Ovary (tissue), 10 donors: ENCODE measurements at places on chromosomes 5 and 9.

DNA sequence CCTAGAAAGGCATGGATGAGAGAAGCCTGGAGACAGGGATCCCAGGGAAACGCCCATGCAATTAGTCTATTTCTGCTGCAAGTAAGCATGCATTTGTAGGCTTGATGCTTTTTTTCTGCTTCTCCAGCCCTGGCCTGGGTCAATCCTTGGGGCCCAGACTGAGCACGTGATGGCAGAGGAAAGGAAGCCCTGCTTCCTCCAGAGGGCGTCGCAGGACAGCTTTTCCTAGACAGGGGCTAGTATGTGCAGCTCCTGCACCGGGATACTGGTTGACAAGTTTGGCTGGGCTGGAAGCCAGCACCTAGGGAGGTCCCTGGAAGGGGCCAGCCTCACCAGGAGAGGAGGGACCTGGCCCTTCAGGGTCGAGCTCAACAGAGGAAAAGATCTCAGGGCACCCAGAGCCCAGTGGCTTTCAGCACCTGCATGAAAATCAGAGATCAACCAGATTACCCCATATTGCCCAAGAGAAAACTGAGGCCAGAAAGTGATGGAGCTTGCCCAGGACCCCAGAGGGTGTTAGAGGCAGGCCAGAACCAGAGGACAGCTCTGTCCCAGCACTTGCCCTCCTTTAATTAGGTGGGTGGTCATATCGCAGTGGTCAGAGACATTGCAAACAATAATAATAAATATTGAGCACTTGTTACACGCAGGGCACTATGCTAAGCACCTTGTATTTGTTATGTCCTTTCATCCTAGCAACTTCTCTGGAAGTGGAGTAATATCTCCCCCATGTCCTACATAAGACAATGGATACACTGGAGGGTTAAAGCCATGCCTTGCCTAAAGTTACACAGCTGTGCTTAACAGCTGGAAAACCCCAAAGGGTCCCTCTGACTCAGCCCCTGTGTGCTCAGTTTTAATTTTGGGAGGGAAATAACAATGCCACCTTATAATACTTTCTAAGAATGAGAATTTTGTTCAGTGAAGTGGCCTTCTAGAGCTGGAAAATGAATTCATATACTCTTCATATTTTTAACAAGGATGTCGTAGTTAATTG, 67.1 kb downstream of the KLF4 start:
- peak; percentile 39 for DNase-seq

DNA sequence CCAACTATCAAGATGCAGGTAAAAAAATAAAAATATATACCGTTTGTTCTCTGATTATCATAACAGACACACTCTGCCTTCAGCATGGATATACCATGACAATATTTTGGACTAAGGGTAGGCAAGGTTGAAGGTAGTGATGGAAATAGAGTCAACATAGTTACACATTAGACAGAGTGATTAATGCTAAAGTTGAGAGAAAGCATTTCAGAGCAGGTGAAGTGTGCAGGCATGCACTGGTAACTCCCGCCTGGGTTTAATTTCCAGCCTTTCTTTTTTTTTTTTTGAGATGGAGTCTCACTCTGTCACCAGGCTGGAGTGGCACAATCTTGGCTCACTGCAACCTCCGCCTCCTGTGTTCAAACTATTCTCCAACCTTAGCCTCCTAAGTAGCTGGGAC, 458.5 kb downstream of the TLR4 start:
- DNase-seq = no peak

DNA sequence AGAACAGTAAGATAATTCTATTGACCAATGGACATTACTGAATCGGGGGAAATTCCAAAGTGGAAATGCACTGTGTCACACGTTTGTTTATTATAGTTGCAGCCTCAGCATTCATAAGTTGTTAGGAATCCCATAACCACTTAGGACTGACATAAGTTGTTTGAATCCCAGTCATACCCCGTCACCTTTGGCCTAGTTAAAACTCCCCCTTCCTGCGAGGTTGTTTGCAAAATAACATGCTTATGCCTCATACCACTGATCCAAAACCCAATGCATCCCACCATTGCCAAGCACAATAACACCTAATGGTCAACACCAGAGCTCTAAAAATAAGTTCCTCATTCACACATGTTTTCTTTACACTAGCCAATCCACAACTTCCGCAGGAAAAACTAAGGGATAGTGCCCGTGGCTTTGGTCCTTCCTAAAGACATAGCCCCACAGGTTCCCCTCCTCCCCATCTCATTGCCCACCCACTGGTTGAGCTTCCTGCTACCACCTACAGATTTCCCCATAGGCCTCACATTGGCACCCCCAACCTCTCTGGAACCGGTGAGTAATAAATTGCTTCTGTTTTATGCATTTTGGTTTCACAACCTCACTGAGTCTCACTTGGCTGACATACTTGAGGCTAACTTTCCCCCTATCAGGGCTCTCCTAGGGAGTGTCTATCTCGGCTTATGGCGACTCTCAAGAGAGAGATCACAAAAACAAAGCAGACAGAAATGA, 42.3 kb upstream of the MUSK start:
- DNase-seq = no peak

- no peak for DNase-seq
These were observed 57.6 kb downstream of the MLLT3 start for GRCh38 chr9:20564650-20565049.

DNA sequence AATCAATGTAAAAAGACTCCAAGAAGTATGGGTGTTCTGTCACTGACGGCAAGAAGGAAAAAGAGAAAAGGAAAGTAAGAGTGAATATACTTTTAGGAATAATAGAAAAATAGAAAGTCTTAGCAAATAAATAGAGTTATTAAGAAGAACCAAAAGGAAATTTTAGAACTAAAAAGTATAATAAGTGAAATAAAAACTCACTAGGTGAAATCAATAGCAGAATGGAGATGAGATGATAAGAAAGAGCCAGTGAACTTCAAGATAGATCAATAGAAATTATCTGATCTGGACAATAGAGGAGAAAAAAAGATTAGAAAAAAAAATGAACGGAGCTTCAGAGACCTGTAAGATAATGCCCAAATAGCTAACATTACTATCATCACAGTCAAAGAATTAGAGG, 31.6 kb upstream of the ANXA6 start:
- DNase-seq = no peak

DNA sequence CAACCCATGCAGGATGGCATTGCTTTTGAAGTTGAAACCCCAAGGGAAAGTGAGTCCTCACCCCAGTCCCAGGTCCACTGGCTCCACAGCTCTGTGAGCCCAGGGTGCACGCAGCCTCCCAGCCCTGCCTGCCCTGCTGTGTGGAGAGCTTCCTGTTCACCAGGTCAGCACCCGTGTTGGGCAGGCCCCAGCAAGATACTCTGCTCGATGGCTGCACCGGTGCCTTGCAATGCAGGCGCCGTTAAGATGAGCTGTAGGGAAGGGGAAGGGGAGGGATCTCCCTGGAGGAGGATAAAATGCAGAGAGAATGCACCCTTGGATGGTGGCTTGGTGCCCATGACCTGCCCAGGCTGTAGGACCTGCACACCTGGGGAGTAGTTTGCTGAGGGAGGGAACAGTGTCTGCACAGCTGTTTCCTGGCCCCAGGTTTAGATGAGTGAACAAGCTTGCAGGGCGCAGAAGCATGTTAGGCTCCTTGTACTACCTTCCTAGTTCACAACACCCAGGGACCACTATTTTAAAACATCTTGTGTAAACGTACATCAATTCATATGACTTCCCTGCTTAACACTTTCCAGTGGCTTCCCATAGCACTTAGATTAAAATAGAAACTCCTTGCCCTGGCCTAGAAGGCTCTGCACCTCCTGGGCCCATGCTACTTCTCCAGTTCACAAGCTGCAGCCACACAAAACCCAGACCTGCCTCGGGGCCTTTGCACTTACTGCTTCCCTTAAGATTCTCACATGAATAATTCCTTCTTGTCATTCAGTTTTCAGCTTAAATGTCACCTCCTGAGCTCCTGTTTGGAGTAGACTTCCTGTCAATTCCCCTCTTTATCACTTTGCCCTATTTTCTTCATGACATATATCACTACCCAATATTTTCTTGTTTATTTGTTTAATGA, 19.6 kb downstream of the FAT2 start:
- DNase-seq = no peak

- no peak for DNase-seq
These were observed 87.1 kb upstream of the FBXW11 start for GRCh38 chr5:172093559-172093958.

GRCh38 chr5:137329586-137330296, 169.4 kb downstream of the SPOCK1 start:
- no peak for DNase-seq

- DNase-seq = no peak
These were observed 22.6 kb downstream of the VCAN start for GRCh38 chr5:83494087-83494620.

DNA sequence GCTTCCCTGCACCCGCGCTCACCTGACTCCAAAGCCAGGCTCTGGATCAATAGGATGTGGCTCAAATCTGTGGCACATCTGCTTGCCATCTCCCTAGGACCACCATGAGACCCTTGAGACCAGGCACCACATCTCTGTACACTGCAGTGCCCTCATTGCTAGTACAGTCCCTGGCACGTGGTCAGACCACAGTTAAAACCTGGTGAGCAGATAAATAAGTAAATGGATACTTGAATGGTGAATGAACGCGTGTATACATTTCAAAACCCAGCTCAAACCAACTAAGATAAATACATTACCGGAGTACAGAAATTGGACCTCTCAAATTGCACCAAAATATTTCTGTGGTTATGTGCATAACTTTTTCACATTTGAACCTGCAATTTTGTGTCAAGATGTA, 221.2 kb upstream of the IRX4 start:
- no peak for DNase-seq

- DNase-seq = no peak
These were observed 53.9 kb upstream of the TNFAIP8 start for GRCh38 chr5:119301906-119302305.

DNA sequence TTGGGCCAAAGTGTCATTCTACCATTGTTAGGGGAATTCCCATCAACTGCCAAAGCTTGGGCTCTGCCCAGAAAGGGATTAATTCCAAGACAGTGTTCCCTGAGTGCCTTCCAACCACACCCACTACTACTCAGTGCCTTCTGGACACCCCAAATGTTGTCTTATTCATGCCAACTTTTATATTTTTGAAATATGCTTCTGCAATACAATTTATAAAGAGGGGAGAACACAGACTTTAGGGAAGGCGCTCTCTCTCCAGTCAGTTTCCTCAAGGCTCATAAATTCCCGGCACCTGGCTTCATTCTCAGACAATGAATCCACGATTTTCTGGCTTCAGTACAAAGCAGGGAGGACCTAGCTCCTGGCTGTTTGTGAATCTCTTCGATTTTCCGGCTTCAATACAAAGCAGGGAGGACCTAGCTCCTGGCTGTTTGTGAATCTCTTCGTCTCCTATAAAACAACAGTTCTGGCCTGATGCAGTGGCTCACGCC, 120.1 kb upstream of the MYO10 start:
- no peak for DNase-seq

DNA sequence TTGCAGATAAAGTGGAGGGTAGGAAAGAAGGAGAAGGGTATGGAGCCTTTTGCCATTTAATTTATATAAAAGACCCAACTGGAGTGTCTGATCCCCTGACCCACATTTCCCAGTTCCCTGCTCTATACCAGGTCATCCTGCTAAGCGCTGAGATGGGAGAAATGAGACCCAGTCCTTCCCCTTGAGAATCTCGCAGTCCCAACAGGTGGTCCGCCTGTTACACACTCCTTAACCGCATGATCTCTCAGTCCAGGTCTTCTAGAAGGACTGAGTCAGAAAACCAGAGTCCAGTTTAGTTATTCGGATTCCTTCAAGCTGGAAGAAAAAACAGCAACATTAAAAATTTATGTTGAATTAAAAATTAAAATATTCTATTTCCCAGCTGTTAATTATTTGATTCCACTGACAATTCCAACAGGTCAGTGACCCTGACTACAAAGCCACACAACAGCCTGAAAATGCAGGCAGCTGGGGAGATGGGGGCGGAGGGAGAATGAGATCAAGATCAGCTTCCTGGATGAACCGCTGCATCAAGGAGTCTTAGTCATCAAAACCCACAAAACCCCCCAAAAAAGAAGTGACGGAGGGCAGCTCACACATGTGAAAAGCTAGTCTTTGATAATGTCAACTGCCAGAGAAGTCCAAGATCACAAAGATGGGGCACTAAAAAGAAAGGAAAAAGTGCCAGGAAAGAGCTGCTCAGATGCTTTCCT, 44.0 kb downstream of the GGTA1 start:
- DNase-seq = no peak

GRCh38 chr9:15211815-15212495, 95.1 kb downstream of the TTC39B start:
- DNase-seq = no peak

DNA sequence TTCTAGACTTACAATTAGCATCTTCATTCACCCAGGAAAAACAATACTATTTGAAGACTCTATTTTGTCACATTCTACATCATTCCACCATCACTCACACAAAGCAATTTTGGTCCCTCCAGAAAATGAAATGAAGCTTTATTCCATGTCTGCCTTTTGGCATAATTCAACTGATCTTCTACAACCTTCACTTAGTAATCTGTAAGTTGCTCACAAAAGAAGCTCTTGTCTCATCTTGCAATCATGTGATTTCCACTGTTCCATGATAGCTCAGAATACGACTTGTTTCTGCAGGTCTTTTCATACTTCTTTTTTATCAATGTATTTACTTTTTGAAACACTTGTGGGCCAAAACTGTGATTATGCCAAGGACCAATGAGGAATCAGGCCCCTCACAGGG, 261.9 kb upstream of the NR4A3 start:
- DNase-seq = no peak

DNA sequence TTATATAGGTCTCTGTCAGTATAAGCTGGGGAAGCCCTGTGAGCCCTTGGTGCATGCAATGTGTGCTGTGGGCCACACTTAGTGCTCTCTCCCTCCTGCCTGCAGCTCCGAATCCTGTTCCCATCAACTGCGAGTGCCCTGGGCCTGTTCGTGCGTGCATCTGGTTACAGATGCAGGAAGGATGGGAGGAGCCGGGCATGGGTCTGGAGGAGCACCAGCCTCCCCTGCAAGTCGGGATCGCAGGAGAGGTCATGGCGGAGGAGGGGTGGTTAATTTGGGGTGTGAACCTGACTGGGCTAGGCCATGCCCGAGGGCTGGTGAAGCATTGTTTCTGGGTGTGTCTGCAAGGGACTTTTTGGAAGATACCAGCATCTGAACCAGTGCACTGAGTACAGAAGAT, 274.6 kb upstream of the IRX4 start:
- no peak for DNase-seq

DNA sequence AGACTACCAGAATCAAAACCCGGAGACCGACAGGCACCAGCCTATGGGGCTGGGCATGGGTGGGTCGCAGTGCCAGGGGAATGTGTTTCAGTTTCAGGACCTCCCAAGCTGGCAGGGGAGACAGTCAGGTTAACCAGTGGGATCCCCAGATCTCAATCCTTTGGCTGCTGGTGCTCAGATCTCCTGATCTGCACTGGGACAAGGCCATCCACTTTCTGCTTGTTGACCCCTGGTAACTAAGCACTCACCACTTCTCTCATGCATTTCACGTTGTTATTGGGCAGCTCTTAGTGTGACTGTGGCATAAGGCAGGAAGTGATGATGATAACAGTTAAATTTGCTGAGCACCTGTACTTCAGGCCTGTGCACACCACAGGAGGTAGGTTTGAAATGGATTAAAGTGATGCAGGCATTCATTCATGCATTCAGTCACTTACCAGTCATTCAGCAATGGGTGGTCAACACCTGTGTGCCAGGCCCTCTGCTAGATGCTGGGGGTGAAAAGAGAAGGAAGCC, 42.1 kb upstream of the STXBP1 start:
- DNase-seq = no peak
